Karpas-422 (cell line): ENCODE measurements at places on chromosomes 1 and 21.

- H3K4me3 ChIP-seq = no peak overlapping the region
- H3K27me3 ChIP-seq = no peaks in the 10 kb centered on the region
- H3K27ac ChIP-seq = no peak overlapping the region
- no peaks in the 10 kb centered on the region for H3K4me1 ChIP-seq
- H3K36me3 ChIP-seq = no peaks in the 10 kb centered on the region
- DNase-seq = no peak
Observed at GRCh38 chr1:38183096-38183495, 136.5 kb upstream of the POU3F1 start.

DNA sequence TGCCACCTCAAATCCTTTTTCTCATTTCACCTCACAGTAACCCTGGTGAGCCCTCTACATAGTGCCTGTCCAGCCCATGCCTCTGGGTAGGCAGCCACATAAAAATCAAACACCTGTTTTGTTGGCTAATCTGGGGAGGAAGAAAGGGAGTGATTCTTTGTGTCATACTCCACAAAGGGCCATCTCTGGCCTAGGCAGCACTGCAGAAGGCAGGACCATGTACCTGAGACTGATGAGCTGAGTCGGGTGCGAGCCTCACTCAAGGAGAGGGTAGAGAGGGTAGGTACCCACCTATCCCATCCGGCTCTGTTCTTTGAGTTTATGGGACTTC is 7.8 kb downstream of the TUFT1 start:
- no peaks in the 10 kb centered on the region for H3K27me3 ChIP-seq
- H3K4me3 ChIP-seq = no peak overlapping the region
- no peaks in the 10 kb centered on the region for H3K36me3 ChIP-seq
- DNase-seq = no peak
- H3K27ac ChIP-seq = no peak overlapping the region

- no peak overlapping the region for H3K27ac ChIP-seq
- no peaks in the 10 kb centered on the region for H3K4me1 ChIP-seq
- H3K36me3 ChIP-seq = no peaks in the 10 kb centered on the region
- no peak overlapping the region for H3K4me3 ChIP-seq
Observed at GRCh38 chr1:48668339-48668738, 108.4 kb downstream of the BEND5 start.

- H3K27me3 ChIP-seq = 0 out of 2 replicates have a peak, but pooled peaks cover 2% of the 10 kb centered on the region
- no peaks in the 10 kb centered on the region for H3K4me1 ChIP-seq
- no peak overlapping the region for H3K27ac ChIP-seq
Observed at GRCh38 chr1:37020653-37021277, 13.6 kb downstream of the GRIK3 start.
